ENCODE measurements at places on chromosomes 16 and 17.

DNA sequence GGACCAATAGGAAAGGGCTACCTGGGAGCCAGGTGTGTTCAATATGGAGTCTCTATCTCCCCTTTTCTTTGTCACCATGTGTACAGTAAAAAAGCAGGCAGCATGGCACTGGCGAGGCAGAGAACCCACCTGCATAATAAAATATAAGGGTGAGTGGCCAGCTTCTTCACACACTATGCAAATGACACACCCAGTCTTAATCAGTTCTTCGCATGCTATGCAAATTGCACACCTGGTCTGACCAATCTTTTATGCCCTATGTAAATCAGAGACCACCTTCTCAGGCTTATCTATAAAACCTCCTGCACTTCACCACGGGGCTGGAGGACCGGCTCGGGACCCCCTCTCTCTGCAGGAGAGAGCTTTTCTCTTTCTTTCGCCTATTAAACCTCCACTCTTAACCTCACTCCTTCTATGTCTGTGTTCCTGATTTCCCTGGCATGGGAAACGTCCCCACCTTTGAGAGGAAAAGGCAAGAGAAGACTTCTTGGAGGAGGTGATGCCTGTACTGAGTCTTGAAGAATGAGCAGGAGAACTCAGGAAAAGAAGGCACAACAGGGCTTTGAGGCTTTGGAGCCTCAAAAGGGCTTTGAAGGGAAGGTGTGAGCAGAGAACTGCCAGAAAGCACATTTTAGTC, 502.1 kb downstream of the GRIN2A start:
- no peak for DNase-seq

DNA sequence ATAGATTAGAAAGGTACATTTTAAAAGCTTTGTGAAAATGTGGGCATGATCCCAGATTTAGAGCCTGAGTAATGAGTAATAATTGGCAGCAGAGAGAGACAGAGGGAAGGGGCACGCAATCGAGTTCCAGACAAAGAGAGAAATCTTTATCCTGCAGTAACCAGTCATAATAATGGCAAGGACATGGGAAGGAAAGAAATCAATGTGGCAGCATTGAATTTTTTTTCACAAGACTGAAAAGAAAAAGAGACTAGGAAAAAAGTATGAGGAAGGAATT, 790.8 kb upstream of the SOX9 start:
- DNase-seq, result no peak

- DNase-seq, result peak; percentile 87
Measured at GRCh38 chr16:89122322-89122851, 28.7 kb downstream of the ACSF3 start.

- DNase-seq, result no peak
Measured at GRCh38 chr17:79836510-79836971, 2.7 kb downstream of the CBX4 start.

- no peak for DNase-seq
Measured at GRCh38 chr17:4073983-4074830, 68.6 kb downstream of the ZZEF1 start.

DNA sequence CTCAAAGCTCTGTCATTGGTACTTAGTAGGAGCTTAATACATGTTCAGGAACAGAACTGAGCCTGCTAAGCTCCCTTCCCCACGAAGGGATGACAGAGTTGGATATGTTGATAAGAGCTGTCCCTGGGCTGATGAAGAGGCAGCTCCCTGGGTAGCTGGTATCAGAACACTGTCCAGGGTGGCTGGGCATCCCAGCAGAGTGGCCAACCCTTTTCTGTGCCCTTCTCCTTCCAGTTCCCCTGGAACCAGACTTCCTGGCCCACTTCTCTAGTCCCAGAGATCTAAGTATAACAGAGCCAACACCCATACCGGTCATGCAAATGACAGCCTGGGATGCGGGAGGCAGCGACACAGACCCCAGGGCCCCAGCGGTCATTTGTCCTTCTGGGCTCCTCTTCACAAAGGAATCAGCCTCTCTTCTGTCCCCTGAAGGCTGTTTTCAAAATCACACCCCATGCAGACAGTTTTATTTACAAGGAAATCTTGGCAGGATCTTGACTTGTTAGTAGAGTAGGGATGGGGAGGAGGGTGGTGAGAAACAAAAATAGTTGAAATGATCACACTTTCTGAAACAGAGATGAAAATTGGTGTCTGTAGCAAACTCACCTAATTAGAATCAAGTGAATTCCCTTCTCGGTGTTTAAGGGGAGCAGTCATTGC, 1.4 kb upstream of the RHBDL3 start:
- no peak for DNase-seq

- peak; percentile 14 for DNase-seq
Measured at GRCh38 chr16:64910356-64910755, 211.5 kb downstream of the CDH11 start.

- DNase-seq, result no peak
Measured at GRCh38 chr17:69711541-69711940, 297.0 kb downstream of the MAP2K6 start.

DNA sequence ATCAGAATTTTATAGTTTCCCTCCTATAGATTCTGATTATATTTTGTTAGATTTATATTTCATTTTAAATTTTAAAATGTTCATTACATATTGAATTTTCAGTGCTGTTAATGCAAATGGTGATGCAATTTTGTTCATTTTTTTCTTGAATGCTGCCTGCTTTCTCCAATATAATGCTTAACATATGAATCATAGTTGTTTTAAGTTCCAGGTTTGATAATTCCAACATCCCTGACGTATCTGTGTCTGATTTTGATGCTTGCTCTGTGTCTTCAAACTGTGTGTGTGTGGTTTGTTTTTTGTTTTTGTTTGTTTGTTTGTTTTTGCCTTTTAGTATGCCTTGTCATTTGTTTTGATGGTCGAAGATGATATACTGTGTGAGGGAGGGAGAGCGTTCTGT, 134.7 kb upstream of the ELAC2 start:
- no peak for DNase-seq

DNA sequence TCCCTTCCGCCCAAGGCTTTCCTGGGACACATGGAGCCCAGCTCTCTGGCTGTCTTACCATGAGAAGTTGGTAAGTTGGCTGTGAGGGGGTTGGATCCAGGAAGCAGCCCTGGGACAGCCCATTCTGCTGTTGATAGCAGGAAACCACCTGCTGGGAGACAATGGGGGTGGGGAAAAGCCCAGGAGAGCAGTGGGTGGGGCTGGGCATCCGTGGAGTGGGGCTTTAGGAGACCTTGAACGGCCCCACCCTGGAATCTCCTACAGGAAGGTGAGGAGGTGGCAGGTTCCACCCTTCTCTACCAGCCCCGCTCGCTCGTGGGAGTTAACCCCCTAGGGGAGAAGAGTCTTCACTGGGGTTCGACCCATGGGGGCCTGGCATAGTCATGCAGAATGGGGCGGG, 5.8 kb downstream of the TMEM92 start:
- DNase-seq, result no peak

GRCh38 chr17:79243603-79243990, 169.0 kb downstream of the ENGASE start:
- DNase-seq, result no peak

DNA sequence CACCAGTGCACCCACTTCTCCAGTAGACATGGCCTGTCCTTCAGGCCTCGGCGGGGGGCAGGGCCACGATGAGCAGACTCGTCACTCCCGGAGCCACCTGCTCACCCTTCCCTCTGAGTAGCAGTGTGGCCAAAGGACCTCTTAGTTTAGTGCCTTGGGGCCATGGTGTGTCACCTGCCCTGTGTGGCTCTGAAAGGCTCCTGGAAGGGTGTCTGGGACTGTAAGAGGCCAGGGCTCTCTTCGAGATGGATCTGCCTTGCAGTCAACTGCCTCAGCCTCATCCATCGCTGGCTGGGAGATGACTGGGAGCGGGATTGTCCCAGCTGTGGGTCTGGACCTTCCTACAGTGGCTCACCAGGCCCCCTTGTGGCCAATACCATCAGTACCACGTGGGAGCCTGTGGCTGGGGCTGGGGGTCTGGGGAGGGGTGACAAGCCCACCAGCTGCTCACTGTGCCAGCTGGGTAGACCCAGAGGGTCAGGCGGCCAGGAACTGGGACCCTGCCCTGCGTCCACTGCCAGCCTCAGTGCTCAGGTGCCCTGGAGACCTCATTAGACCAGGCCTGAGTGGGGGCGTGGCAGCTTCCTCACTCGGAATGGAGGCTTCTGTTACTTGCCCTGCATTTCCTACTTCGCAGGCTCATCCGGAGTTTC, 133.4 kb downstream of the OR1D5 start:
- peak; percentile 44 for DNase-seq

DNA sequence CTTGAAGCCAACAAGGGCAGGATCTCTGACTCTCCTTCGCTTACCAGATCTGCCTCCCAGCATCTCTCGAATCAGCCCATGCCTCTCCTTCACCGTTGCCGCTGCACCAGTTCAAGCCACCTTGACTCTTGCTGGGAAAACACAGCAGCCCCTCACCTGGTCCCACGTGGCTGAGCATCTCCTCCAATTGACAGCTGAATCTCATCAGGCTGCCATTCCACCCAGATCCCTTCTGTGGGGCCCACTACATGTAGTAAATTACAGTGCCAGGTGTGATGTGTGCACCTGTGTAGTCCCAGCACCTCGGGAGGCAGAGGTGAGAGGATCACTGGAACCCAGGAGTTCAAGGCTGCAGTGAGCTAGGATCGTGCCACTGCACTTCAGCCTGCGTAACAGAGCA, 37.8 kb upstream of the C16orf78 start:
- DNase-seq, result no peak

GRCh38 chr17:74466828-74467184, 372 bp downstream of the CD300A start:
- DNase-seq, result no peak

GRCh38 chr17:77875051-77875780, 83.3 kb upstream of the TNRC6C start:
- DNase-seq, result no peak

DNA sequence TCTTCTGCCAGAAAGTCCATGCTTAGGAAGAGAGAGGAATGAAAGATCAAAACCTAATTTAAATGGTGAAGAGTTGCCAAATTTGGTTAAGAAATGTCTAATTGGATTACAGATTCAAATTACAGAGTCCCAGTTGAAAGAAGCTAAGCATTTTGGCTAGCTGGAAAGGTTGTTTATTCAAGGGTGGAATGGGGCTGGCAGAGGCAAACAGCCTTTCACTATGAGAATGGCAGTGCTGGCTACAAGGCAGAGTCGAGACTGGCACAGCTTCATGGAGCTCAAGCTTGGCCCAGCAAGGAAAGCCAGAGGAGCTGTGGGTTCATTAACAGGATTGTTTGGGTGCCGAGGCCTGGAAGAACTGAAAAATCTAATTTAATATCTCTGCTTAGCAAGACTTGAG, 13.6 kb downstream of the MAP3K3 start:
- DNase-seq, result no peak

DNA sequence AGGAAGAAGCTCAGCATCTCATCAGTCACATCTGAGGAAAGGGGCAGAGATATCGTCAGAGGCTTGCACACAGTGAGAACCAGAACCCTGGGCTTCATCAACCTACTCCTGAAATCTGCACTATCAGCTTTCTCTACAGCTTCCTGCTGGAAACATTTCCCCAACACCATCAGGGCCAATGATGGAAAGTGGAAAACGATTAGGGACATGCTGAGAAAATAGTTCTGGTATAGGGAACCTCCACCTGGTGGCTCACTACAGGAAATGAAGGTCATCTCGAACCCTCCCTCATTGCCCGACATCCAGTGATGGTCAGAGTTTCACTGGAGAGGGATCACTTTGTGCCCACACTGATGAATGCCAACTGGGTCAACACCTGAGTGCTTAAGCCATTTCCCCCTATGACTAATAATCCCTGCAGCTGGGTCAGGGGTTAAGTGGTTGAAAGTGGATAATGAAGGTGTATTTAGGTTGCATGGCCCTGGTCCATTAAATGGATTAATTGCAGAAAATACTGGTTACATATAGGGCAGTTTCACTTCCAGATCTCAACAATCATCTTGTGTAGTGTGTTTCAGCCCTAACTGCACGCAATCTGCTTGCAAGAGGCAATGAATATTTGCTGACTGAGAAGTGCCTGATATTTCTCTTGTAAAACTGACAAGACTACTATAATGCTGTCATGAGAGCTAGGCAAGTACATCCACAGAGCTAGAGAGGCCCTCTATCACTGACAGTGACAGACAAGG, 43.1 kb upstream of the GSG1L start:
- no peak for DNase-seq

DNA sequence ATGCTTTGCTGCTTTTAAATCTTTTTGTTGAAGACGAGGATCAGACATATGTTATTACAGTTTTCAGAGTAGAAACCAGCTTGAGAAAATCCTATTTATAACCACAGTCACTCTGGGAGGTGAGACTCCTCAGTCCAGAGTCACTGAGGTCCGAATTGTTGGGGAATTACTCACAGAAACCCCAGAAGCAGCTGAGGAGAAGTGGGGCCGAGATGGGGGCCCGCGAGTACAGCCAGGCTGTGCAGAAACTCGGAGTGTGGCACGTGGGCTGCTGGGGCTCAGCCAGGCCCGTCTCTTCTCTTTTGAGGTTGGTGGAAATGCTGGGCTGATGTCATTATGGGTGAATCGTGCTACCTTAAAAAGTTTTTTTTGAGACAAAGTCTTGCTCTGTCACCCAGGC, 14.4 kb upstream of the GNG13 start:
- no peak for DNase-seq

GRCh38 chr16:89080196-89080853, 13.3 kb upstream of the ACSF3 start:
- DNase-seq, result no peak

- peak; percentile 98 for DNase-seq
Measured at GRCh38 chr16:401468-402348, at the start of gene DECR2. DECR2 (plus strand) TSS chr16:401885; CDS start chr16:401964, 79 bp downstream.

- DNase-seq, result peak; percentile 63
Measured at GRCh38 chr17:82435103-82435502, 15.4 kb downstream of the CYBC1 start.

DNA sequence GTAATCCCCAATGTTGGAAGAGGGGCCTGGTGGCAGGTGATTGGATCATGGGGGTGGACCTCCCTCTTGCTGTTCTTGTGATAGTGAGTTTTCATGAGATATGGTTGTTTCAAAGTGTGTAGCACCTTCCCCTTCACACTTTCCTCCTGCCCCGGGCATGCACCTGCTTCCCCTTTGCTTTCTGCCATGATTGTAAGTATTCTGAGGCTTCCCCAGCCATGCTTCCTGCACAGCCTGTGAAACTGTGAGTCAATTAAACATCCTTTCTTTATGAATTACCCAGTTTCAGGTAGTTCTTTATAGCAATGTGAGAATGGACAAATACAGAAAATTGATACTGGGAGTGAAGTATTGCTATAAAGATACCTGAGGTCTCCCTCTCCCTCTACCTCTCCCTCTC, 29.4 kb downstream of the RNF112 start:
- DNase-seq, result no peak

All from kidney (tissue), 22 donors.